CD4-positive, alpha-beta T cell treated with Interleukin-17A for 4 hours (primary cell): ENCODE measurements at places on chromosomes 6 and 20.

- DNase-seq: no peak
Observed at GRCh38 chr6:23174781-23175361, 605.5 kb downstream of the HDGFL1 start.

GRCh38 chr6:24967211-24967610, 31.5 kb upstream of the RIPOR2 start:
- no peak for DNase-seq

- no peak for DNase-seq
Observed at GRCh38 chr6:138487102-138487604, 12.1 kb downstream of the NHSL1 start.

GRCh38 chr20:44203161-44203560, 7.4 kb downstream of the OSER1 start:
- no peak for DNase-seq

DNA sequence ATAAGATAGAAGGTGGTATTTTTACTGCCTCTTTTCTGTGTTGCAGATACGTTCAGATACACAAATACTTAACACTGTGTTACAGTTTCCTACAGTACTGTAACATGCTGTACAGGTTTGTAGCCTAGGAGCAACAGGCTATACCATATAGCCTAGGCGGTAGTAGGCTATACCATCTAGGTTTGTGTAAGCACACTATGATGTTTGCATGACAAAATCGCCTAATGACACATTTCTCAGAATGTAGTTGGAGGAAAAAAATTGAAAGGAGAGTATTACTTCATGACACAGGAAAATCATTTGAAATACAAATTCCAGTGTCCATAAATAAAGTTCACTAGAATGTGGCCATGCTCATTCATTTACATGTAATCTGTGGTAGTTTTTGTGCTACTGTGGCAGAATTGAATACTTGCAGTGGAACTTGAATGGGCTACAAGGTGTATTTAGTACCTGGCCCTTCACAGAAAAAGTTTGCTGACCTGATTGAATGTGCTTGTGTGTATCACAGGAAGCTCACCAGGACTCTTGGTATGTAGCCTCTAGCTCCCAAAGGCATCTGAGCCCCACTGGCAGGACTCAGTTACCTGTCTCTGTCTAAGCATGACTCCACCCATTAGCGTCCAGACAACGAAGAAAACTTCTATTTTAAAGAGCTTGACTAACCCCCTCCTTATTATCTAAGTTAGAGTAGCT, 18.8 kb downstream of the TOP1 start:
- no peak for DNase-seq

- DNase-seq: peak; percentile 78
Observed at GRCh38 chr6:142926494-142927270, 18.3 kb downstream of the HIVEP2 start.

GRCh38 chr6:164570801-164571200, 738.6 kb downstream of the C6orf118 start:
- DNase-seq: no peak

- no peak for DNase-seq
Observed at GRCh38 chr6:18269717-18270116, 5.4 kb upstream of the DEK start.

DNA sequence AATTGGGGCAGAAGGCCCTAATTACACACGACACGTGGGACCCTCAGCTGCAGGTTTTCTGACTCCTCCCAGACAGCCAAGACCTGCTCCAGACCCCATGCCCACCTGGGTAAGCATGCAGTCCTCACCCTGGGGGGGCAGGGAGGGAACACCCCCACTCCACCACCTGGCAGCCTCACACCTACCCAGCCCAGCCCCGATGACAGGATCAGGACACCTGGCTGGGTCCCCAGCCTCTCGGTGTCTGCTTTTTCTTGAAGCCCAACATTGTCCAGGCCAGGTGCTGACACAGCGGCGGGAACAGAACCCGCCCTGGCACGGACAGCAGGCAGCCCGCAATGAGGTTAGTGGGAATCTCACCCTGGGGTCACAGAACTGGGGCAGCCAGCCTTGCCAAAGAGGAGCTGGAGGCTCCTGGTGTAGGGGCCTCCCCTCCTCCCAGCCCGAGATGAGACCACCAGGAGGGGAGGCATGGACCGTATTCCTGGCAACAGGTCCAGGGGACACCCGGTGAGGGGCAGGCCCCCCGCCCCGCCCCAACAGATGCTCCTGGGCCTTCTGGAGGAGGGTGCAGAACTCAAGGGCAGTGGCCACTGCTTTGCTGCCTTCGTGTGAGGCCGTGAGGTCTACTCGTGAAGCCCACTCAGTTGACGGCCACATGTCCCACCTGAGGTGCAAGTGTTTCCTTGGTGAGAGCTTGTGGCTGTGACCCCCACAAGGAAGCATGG, 103.8 kb downstream of the DLL1 start:
- DNase-seq: no peak

DNA sequence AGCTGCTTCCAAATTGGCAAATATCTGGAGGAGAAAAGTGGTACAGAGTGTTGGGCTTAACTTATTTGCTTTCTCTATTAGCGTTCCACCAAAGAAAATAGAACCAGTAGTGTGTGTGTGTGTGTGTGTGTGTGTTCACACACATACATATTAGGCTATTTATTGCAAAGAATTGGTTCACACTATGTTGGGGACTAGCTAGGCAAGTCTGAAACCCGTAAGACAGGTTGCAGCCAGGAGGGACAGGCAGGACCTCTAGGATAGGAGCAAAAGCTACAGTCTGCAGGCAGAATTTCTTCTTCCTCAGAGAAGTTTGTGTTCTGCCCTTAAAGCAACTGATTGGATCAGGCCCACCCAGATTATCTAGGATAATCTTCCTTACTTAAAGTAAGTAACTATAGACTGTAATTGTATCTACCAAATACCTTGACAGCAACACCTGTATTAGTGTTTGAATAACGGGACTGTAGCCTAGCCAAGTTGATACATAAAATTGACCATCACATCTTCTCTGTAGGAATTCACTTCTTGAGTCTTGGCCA, 12.8 kb downstream of the KCTD20 start:
- DNase-seq: no peak

GRCh38 chr20:8413691-8414090, 281.6 kb downstream of the PLCB1 start:
- DNase-seq: no peak

DNA sequence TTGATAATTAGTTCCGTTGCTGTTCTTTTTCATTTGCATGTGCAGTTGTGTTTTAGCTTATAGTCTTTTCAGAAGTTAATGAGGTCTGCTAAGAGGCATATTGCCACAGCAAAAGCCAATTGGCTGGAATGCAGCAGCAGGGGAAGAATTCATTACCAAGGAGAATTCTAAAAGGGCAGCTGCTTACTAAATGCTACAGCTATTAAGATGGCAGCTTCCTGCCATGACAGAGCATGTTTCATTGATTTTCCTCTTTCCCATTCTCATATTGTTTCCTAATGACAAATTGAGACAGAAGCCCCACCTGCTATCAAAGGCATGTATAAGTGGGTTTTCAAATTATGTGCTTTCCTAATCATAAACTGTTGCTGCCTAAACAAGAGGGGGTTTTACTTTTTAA, 66.6 kb downstream of the CLVS2 start:
- no peak for DNase-seq

DNA sequence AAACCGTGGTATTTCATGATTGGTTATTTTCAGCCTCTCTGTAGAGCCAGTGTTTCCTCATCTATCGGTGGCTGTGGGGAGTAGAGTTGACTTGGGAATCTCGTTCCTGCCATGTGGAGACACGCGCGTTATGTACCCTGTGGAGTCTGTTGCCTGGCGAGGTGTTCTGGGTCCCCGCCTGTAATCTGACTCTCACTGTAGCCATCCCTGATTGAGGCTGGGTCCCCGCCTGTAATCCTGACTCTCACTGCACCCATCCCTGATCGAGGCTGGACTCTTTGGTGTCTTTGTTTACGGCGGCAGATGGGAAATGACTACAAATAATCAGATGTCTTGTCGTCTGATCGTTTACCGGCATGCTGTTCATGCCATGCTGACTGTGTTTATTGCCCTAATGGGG, 153.9 kb downstream of the DTNBP1 start:
- no peak for DNase-seq

- no peak for DNase-seq
Observed at GRCh38 chr6:101652079-101652478, 258.6 kb downstream of the GRIK2 start.

DNA sequence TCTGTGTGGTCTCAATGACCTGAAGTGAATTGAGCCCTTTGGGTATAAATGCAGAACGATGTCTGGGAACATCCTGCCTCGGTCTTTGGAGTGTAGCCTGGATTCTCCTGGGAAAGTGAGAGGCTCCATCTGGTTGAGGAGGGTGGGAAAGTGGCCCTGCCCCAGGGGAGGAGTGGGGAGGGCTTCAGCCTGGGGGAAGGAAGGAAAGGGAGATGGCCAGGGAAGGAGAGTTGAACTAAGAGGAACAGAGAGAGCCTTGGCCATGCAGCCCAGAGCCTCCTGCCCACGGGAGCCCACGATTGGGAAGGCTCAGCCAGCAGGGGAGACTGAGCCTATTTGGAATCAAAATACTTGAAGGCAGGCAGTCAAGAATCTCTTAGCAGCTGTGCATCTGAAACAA, 2.3 kb upstream of the EPB41L1 start:
- DNase-seq: no peak

- no peak for DNase-seq
Observed at GRCh38 chr6:14550410-14550809, 432.8 kb downstream of the CD83 start.

DNA sequence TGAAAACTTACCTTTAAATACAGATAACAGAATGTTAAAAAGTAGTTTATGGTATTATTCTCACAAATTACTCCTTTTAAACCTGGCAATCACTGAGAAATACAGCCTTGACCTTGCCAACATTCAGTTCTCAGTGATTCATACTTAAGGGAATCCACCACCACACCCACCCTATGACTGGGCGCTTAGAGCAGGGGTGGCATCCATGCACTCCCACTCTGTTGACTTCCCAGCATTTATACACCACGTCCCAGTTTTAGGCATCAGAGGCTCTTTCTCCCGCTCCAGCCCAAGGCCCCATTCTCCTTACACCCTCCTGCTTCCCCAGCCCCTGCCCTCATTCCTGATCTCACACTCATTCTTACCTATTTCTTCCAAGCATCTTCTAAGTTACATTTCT, 16.3 kb downstream of the TRAF3IP2 start:
- DNase-seq: no peak

GRCh38 chr6:21222656-21223055, 370.9 kb upstream of the SOX4 start:
- no peak for DNase-seq

DNA sequence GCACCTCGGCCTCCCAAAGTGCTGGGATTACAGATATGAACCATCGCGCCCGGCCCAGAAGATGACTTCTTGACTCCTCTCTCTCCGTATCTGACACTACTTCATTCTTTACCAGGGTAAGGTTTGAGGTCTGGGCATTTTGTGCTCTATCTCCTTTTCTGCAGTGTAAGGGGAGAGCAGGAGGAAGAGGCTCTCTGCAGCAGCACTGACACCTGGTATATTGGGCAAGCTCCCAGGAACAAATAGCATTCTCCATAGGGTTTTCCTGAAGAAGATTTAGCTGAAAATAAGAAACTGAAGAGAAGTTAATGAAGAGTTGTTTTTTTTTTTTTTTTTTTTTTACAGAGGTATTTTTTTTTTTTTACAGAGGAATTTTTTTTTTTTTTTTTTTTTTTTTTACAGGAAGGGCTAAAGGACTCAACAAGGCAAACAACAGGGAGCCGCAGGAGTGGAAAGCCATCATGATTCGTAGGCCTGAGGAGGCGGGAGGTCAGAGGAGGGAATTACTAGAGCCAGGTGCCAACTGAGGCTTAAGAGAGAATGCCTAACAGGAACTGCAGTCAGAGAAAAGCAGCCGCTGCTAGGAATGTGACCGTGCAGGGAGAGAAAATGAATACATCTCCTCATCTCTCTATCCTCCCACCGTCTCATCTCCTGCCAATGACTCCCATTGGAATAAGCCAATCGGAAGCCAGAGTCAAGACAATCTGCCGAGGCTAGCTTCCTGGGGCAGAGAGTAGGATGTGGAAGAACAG, 34.7 kb upstream of the ADGRF4 start:
- no peak for DNase-seq

DNA sequence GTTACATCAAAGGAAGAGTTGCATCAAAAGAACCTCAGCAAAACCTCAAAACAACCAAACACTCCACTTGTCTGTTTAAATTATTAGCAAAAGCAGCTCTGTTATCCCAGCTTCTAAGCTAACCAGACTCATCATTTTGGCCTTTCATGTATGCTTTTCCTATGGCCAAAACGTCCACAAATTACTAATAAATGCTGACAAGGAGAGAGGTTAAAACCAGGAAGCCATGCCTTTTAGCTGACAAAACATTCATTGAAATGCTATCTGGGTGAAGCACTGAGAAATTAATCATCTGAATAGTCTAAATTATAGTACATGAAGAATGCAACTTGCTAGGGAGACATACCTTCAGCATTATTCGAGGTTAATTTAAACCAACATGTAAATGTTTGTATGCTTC, 80.6 kb downstream of the LAMA2 start:
- DNase-seq: no peak

DNA sequence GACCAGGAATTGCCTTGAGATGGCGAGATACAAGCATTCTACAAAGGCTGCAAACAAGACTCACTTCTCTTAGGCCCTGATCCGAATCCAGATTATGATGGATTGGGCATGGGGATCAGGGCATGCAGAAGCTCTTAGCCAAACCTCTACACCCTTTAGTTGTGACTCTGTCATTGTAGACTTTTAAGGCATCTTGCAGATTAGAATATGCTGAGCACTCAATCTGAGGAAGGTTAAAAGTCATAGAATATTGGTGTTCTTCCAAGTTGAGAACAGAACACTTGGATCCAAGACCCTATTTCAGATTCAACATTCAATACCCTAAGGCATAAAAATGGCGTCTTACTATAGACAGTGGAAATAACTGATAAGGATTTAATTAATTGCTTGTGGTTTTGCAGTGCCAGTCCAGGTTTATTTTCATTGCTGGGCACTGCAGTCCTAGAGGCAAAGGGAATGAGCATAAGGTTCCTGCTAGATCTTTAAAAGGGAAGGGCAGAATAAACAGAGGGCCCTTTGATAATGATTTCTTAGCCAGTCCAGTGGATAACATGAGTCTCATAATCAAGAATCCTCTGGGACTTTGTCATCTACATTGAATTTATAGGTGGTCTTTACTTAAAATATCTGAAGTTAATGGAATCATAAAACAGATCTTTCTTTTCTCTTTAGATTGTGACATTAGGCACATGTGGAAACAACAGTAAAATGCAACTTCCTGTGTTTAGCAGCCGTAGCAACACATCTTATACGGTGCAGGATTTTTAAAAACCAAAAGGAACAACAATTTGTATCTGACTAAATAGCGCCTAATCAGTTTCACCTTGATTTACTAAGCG, 17.6 kb downstream of the PHACTR2 start:
- no peak for DNase-seq

GRCh38 chr20:53742685-53743081, 149.0 kb upstream of the ZNF217 start:
- DNase-seq: no peak

GRCh38 chr6:16292432-16292831, 54.0 kb downstream of the GMPR start:
- no peak for DNase-seq

DNA sequence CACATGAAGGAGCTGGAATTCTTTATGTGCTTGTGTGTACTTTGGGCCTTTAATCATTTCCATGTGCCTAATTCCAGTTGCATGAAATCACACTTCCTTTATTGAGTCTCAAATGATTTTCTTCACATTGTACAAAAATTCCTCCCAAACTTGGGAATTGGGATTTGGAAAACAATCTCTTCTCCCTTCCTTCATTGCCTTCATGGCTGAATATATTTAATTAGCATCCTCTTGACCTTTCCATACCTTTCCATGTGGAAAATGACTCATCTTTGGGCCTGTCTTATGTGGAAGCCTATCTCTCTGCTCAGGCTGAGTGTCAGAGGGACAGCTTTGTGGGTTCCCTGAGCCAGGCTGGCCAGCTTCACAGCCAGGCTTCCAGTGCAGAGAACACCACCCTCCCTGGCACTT, 33.0 kb upstream of the CDH4 start:
- DNase-seq: no peak
